ENCODE measurements at places on chromosomes 5 and 9. TPM values are rescaled to one million over a fixed set of nuclear protein-coding genes. Genes with fewer than 3 reads are reported as not detected.

JAKMIP2 gene
- total RNA-seq, result 33.2 TPM

DNA sequence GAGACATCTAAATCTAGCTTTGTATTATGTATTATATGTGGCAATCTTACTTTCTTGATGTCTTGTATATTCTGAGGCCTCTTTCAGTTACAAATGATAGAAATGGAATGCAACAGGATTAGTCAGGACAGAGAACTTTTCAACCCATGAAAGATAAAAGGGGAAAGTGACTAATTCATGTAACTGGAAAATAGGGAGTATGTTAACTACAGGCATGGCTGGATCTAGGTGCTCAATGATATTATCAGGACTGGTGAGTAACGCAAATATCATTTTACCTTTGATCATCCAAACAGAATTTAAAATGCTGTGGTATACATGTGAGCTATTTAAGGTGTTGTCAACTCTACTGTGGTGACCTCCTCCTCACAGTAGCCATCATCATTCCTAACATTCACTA is 215.7 kb upstream of the GLRA1 start:
- no peak for DNase-seq

GRCh38 chr9:97660340-97660739 is 26.7 kb downstream of the NCBP1 start:
- no peak for DNase-seq

TMEM215 gene
- 0.91 TPM for total RNA-seq

LRRC8A gene
- 26.0 TPM for total RNA-seq

UBE2QL1 gene
- total RNA-seq, result 22.6 TPM

Data from cerebellum (tissue), 4 donors.